IMR-90 (cell line): ENCODE measurements at places on chromosomes 7 and 10. TPM values are rescaled to one million over a fixed set of nuclear protein-coding genes. Genes with fewer than 3 reads are reported as not detected.
A peak's percentile ranks its signal among the peaks of the same experiment; 100 is the strongest.

DNA sequence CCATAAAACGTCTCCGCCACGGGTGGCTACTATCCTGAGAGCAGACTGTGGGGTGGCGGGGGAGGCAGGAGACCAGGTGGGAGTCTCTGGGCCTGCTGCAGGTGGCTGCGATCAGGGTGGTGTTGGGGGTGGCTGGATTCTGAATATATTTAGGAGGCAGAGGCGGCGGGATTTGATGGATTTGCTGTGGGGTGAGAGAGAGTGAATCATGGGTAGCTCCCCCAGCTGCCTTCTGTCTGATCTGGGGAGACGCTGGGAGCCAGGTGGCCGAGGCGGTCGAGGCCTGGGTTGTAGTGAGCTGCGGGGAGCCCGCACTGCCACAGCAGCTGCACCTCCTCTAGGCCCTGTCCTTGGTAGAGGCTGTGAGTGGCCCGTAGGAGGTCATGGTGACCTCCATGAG is 48.2 kb upstream of the PFKFB3 start:
- no peaks in the 10 kb centered on the region for H3K27me3 ChIP-seq
- no peak overlapping the region for H3K27ac ChIP-seq
- H3K36me3 ChIP-seq, result no peaks in the 10 kb centered on the region
- peaks cover 4% of the 10 kb centered on the region for H3K4me1 ChIP-seq
- no peak for DNase-seq

DNA sequence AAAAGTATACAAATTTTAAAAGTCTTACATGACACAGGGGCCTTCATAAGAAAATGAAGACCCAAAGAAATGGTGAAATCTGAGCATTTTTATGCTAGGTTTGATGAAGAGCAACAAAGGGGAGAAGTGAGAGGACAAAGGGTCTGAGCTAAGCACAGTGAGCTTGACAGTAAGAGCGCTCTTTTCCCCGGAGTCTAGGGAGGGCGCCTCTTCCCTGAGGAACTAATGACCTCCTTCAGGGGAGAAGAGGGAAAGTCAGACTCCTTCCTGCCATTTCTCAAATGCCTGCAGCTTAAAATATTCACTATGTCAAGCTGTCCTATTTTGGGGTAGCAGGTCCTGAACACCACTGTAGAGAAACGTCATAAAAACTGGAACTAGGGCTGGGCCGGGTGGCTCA is 18.1 kb upstream of the PAXIP1 start:
- no peak for DNase-seq
- no peaks in the 10 kb centered on the region for H3K27me3 ChIP-seq
- no peaks in the 10 kb centered on the region for H3K4me1 ChIP-seq
- H3K36me3 ChIP-seq, result no peaks in the 10 kb centered on the region
- H3K4me3 ChIP-seq, result no peak overlapping the region

The CNNM1 gene
- total RNA-seq, result 0.18 and 0.28 TPM in 2 replicates

The C10orf105 gene
- under 0.01 TPM in 1 of 2 replicates, not detected in the other for total RNA-seq

The FFAR4 gene
- not detected in 2 replicates for total RNA-seq

The IGF2BP3 gene
- 59.3 and 94.2 TPM in 2 replicates for total RNA-seq

The CAMK2G gene
- 18.9 and 20.4 TPM in 2 replicates for total RNA-seq

GRCh38 chr7:138349841-138350700 is 110.0 kb upstream of the TRIM24 start:
- H3K27me3 ChIP-seq, result no peaks in the 10 kb centered on the region
- no peaks in the 10 kb centered on the region for H3K36me3 ChIP-seq
- H3K27ac ChIP-seq, result no peak overlapping the region
- DNase-seq, result no peak
- H3K4me3 ChIP-seq, result no peak overlapping the region

The AKR1D1 gene
- not detected in 2 replicates for total RNA-seq

The NUDT13 gene
- total RNA-seq, result 0.90 and 1.1 TPM in 2 replicates

GRCh38 chr10:45239642-45240041 is 75.8 kb downstream of the OR13A1 start:
- no peak overlapping the region for H3K27ac ChIP-seq
- H3K4me1 ChIP-seq, result no peaks in the 10 kb centered on the region
- H3K4me3 ChIP-seq, result no peak overlapping the region
- peak; percentile 6 for DNase-seq

GRCh38 chr10:33215154-33215553 is 119.3 kb downstream of the NRP1 start:
- H3K36me3 ChIP-seq, result peaks cover 15% of the 10 kb centered on the region
- no peaks in the 10 kb centered on the region for H3K27me3 ChIP-seq
- no peak overlapping the region for H3K4me3 ChIP-seq
- H3K4me1 ChIP-seq, result peaks cover 25% of the 10 kb centered on the region
- peak; percentile 77 for DNase-seq
- no peak overlapping the region for H3K27ac ChIP-seq
